Nephron progenitor cell (in vitro differentiated cells): ENCODE measurements at places on chromosomes 3 and 15.
A peak's percentile ranks its signal among the peaks of the same experiment; 100 is the strongest.

DNA sequence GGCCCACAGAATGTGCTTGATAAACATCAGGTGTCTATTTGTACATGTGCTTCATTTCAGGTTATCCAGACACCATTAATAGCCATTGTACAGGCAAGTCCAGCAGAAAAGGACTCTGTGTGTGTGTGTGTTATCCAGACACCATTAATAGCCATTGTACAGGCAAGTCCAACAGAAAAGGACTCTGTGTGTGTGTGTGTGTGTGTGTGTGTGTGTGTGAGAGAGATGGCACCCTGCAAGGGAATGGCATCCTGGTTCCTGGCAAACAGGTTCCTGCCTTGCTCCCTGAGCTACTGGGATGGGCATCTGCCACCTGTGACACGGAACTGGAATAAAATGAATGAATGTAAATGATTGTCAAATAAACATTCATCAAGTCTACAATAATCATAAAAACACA is 11.7 kb downstream of the SUCLG2 start:
- no peak overlapping the region for H3K27ac ChIP-seq
- DNase-seq: no peak
- H3K4me1 ChIP-seq: no peaks in the 10 kb centered on the region
- peaks cover 19% of the 10 kb centered on the region for H3K36me3 ChIP-seq

DNA sequence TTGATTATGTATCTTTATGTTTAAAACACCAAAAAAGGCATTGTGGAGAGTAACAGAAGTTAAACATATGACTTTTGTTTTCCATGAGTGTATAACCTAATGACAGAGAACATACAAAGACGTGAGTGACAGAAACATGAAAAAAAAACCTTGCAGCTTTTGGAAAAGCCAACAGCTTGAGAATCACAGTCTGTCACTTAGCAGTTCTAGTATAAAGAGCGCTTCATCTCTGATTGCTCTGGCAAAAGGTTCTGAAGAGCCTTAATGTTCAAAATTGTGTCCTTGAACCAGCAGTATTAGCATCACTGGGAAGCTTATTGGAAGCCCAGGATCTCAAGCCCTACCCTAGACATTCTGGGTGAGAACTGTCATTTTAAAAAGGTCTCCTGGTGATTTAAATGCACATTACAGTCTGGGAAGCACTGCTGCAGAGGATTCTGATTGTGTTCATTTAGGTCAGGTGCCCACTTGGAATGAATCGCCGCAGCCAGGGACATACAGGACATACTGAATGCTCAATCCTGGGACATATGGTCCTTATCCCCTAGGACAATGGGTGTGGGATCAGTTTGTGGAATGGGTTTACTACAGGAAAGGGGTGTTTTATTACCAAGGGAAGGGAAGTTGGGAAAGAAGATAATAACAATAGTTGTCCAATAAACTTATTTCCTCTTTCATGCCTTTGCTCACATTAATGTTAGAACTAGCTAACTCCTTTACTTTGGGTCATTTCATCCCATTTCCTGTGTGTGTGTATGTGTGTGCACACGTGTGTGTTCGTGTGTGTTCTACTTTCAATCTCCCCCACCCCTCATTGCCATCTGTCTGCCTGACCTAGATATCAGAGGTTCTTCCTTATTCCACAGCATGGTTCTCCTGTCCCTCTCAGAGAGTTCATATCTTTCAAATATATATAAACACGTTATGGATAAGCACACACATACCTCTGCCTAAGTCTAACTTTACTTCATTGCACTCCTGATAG is 55.0 kb downstream of the LRRC49 start:
- no peaks in the 10 kb centered on the region for H3K27me3 ChIP-seq
- H3K4me3 ChIP-seq: no peak overlapping the region

DNA sequence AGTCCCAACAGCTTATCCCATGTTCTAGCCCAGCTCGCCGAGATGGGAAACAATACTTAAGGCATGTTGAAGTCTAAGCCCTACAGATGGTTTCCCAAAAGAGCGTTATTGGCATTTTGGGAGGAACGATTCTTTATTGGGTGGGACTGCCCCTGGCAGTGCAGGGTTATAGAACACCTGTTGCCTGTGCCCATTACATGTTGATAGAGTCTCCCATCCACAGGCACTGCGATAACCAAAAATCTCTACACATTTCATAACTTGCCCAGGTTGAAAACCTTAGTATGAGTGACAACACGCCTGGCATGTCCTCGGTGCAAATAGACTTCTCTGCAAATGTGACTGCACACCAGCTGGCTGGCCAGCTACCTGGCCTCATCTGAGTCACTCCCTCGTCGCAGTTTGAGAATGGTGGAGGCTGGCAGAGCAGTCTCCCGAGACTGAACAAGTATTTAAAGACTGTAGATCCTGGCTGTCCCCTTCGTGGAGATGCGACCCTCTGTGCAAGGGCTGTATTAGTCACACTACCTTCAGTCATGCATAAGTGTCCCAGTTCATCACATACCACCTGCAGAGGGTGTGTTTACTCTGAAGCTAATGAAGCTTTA is 18.7 kb downstream of the ZNF80 start:
- H3K27ac ChIP-seq: no peak overlapping the region
- H3K4me1 ChIP-seq: peaks cover 6% of the 10 kb centered on the region
- H3K27me3 ChIP-seq: peaks cover 11% of the 10 kb centered on the region
- H3K4me3 ChIP-seq: no peak overlapping the region
- H3K36me3 ChIP-seq: no peaks in the 10 kb centered on the region

- no peak overlapping the region for H3K27ac ChIP-seq
- peaks cover 4% of the 10 kb centered on the region for H3K27me3 ChIP-seq
- DNase-seq: no peak
- no peak overlapping the region for H3K4me3 ChIP-seq
- H3K36me3 ChIP-seq: no peaks in the 10 kb centered on the region
- H3K4me1 ChIP-seq: no peaks in the 10 kb centered on the region
These were observed 391.0 kb downstream of the ZIC4 start for GRCh38 chr3:147015334-147015733.

DNA sequence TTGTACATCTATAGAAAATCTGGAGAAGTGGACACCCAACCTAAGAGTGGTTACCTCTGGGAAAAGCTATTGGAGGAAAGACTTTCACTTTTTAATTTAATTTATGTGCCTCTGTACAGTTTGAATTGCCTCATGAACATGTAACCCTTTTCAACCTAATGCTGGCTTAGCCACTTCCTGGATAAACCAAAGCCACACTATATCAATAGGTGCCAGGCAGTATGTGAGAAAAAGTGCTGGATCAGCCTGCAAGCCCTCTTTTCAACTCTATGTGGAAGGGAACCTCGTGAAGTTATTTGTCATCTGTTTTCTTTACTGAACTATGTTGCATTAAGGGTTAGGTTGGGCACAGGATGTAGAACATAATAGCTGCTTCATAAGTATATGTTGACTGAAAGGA is 9.3 kb upstream of the TOPAZ1 start:
- H3K27me3 ChIP-seq: no peaks in the 10 kb centered on the region
- no peak overlapping the region for H3K4me3 ChIP-seq
- no peak overlapping the region for H3K27ac ChIP-seq
- H3K4me1 ChIP-seq: peaks cover 18% of the 10 kb centered on the region
- no peak for DNase-seq

- peaks cover 4% of the 10 kb centered on the region for H3K36me3 ChIP-seq
- H3K4me1 ChIP-seq: peaks cover 18% of the 10 kb centered on the region
- DNase-seq: no peak
- H3K27ac ChIP-seq: no peak overlapping the region
These were observed 17.8 kb downstream of the KBTBD8 start for GRCh38 chr3:67015702-67016484.

GRCh38 chr15:64500695-64501395 is 40.5 kb downstream of the ZNF609 start:
- H3K36me3 ChIP-seq: peaks cover 59% of the 10 kb centered on the region
- peak overlapping the region; percentile 73 for H3K27ac ChIP-seq
- DNase-seq: no peak
- H3K27me3 ChIP-seq: peaks cover 3% of the 10 kb centered on the region
- H3K4me3 ChIP-seq: no peak overlapping the region

GRCh38 chr15:47949815-47950214 is 171.0 kb upstream of the SLC24A5 start:
- no peak overlapping the region for H3K27ac ChIP-seq
- H3K4me3 ChIP-seq: no peak overlapping the region
- no peaks in the 10 kb centered on the region for H3K36me3 ChIP-seq
- no peak for DNase-seq

GRCh38 chr3:64578797-64579196 is 109.0 kb downstream of the ADAMTS9 start:
- DNase-seq: no peak
- H3K4me3 ChIP-seq: no peak overlapping the region
- no peak overlapping the region for H3K27ac ChIP-seq

DNA sequence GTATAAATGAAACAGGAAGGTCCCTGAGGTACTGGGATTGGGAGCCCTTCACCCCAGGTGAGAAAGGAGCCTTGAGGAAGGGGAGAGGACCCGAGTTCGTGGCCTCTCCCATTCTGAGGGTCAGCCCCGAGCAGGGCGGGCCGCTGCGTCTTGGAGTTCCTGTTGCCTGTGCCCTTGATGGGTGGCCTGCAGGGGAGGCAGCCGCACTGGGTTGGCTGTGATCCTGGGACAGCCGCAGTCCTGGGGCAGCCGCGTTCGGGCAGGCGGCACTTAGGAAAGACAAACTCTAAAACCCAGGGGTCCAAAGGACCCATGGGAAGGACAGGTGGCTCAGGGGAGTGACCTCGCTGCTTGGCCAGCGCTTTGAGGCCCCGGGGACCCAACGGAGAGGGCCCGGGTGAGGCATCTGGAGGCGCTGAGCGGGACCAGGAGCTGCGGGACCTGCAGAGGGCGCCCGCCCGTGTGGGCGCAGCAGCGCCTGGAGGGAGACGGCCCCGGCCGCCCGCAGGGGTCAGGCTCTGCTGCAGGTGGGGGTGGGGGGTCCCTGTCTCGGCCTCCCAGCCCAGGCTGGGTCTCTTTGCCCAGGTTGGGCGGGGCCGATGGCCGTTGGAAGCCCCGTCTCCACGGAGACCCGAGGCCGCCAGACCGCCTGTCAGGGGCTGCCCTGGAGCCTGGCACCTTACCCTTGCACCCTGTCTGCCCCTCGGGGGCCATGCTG is 65.1 kb downstream of the HMCES start:
- no peaks in the 10 kb centered on the region for H3K36me3 ChIP-seq
- H3K4me3 ChIP-seq: peak overlapping the region; percentile 23
- peaks cover 60% of the 10 kb centered on the region for H3K4me1 ChIP-seq
- H3K27ac ChIP-seq: no peak overlapping the region
- DNase-seq: peak; percentile 60
- H3K27me3 ChIP-seq: peaks cover 35% of the 10 kb centered on the region

DNA sequence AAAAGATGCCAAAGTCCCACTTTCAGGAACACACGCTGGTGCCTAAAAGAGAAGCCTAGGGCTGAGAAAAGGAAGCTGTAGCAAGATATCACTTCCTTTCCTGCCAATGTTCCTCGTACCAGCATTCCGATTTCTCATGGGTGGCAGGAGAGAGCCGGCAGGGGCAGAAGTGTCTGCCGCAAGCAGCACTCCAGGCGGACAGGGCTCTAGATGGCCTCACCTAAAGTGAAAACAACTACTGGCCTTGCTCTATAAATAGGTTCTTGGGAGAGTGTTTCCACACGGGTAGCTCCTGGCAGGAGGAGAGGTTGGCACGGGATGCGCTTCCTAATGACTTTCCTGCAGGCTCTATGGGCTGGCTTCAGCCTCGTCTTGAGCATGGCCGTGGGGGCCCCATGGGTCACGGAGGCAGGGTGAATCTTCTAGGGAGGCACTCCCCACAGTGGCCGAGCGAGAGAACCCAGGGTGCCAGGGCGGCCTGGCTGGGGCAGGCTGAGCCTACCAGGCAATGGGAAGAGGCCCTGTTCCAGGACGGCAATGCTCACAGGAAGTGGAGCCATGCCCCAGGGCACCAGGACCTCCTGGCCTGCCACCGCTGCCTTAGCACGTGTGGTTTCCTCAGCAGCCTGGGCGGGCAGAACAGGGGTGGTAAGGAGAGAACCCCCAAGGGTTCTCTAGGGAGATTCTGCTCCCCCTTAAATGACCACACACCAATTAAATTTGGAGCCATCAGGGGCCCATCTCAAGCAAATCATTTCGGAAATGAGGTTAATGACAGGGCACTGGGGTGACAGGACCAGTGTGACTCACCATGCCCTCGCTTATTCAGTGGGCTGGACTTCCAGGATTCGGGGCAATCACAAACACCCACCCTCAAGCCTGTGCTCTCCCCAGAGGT is 14.6 kb upstream of the DUSP7 start:
- H3K27me3 ChIP-seq: peaks cover 10% of the 10 kb centered on the region
- H3K27ac ChIP-seq: peak overlapping the region; percentile 69
- no peaks in the 10 kb centered on the region for H3K36me3 ChIP-seq
- H3K4me3 ChIP-seq: no peak overlapping the region
- no peak for DNase-seq

DNA sequence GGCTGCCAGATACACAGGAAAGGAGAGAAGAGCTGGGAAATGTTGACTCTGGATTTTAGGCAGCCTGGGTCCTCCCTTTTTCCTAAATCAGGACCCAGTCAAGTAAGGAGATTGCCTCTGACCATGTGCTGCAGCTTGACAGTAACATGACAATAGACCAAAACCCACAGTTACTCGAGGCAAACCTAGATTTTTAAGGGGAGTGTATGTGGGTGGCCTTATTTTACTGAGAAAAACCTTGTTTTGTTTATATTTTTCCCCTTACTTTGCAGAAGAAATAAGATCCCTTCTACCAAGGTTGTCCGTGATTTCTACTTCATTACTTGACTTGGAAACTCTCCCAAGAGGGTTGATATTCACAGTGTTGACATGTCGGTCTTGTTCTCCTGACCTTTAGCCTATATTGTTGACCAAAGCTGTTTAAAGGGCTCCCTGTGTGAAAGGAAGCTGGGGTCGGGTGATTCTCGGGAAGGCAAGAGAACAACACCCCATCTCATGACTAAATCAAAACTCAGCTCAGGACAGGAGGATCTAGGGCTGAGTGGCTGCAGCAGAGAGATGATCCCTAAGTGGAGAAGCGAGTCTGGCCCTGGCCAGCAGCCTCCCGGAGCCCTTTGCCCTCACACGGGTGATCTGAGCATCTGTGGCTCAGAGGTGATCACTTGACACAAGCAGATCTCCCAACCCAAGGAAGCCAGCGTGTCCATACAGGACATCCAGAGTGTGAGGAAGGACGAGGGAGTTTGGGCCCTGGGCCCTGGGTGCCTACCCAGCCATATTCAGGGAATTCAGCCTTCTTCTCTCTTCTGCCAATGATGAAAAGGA is 31.0 kb upstream of the SLCO2A1 start:
- DNase-seq: no peak
- peak overlapping the region; percentile 32 for H3K4me3 ChIP-seq
- peaks cover 22% of the 10 kb centered on the region for H3K27me3 ChIP-seq
- peaks cover 84% of the 10 kb centered on the region for H3K4me1 ChIP-seq
